ENCODE measurements at places on chromosomes 16 and 17.

GRCh38 chr17:43907998-43908721 lies 824 bp upstream of the MPP2 start:
- peak; percentile 44 for DNase-seq

DNA sequence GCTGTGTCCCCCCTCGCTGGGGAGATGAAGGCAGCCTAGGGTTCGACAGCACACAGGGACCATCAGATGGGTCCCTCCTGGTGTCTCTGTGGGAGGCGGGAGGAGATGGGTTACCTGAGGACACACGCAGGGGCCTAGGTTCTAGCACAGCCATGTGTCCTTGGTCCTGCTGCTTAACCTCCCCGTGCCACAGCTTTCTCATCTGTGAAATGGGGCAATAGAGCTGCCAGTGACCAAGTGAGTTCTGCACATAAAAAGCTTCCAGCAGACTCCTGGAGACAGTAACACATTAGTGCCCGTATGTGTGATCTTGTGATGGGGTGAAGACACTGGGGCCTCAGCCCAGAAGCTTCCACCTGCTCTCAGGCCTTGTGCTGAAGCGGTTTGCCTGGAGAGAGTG lies 96.0 kb upstream of the GSE1 start:
- no peak for DNase-seq

- DNase-seq, result peak; percentile 76
Measured at GRCh38 chr17:38349097-38349730, 2.4 kb upstream of the SOCS7 start.

DNA sequence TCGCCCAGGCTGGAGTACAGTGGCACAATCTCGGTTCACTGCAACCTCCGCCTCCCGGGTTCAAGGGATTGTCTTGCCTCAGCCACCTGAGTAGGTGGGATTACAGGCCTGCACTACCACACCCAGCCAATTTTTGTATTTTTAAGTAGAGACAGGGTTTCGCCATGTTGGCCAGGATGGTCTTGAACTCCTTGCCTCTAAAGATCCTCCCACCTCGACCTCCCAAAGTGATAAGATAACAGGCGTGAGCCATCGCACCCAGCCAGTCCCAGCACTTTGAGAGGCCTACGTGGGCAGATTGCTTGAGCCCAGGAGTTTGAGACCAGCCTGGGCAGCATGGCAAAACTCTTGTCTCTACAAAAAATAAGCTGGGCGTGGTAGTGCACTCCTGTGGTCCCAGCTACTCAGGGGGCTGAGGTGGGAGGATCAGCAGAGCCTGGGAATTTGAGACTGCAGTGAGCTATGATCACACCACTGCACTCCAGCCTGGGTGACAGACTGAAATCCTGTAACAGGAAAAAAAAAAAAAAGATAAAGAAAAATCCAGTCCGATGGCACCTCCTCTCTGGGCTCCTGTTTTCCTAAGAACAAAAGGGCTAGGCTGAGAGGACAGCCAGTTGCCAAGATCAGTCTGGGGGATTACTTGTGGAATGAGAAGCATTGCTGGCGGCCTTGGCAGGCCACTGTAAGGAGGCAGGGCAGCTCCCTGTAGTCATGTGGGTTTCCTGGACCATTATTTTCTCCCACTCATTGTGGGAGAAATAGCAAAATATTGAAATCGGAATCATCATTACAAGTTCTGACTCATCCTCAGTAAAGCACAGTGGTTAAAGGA lies 3.0 kb upstream of the PIPOX start:
- no peak for DNase-seq

DNA sequence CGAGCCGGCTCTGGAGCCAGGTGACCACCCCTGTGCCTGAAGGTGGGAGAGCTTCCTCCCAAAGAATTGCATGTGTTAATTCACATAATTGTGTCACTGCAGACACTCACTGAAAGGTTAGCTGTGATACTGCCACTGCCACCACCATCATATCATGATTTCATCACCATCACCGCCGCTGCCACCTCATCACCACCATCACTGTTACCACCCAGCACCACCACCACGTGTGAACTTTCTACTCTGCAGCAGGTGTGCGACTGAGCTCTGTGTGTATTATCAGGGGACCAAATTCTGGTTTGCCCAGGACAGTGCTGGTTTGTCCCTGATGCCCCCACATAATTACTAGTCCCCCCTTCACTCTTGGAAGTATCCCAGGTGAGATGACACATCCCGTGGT lies 15.2 kb downstream of the BCAR1 start:
- DNase-seq, result no peak

DNA sequence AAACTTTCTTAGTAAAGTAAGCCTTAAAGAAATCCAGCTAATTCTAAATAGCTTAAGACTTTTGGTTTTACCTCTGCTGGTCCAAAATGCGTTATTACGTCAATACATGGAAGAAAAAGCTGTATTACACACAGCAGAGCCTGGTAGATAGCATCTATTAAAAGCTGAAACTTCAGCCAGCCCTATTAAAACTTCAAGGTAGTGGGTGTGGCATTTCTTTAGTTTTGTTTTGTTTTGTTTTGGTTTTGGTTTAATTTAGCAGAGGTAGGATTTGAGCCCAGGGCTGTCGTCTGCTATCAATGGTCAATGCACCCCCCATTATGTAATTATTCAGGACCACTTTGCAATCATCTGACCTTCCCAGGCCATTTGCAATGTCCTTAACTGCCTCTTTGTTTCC lies 318.4 kb upstream of the MAF start:
- DNase-seq, result no peak
